ENCODE measurements at places on chromosomes 2 and 18. TPM values are rescaled to one million over a fixed set of nuclear protein-coding genes. Genes with fewer than 3 reads are reported as not detected.
A peak's percentile ranks its signal among the peaks of the same experiment; 100 is the strongest.

The IL1A gene
- total RNA-seq = not detected

The PIEZO2 gene
- total RNA-seq = 1.4 TPM

The KATNAL2 gene
- total RNA-seq = 7.0 TPM

The MEP1B gene
- 11.6 TPM for total RNA-seq

The RIT2 gene
- 0.44 TPM for total RNA-seq

The METTL8 gene
- 15.9 TPM for total RNA-seq

The VIL1 gene
- total RNA-seq = 194 TPM

The KCNG2 gene
- total RNA-seq = not detected

DNA sequence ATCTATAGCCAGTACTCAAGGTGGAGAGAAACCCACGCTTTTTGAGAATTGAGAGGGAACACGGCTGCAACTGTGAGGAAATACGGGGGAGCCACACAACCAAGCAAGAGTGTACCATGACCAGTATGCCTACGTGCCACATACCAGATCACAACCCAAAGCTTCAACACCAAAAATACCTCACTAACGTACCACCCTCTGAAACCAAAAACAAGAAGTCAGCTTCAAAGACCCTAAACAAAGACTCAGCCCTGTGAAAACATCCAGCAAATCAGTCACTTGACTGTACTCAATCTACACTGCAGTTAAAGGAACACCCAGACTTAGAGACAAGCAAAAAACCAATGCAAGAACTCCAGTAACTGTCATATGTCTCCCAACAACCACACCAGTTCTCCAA is 17.0 kb downstream of the RNU4ATAC start:
- DNase-seq = no peak

DNA sequence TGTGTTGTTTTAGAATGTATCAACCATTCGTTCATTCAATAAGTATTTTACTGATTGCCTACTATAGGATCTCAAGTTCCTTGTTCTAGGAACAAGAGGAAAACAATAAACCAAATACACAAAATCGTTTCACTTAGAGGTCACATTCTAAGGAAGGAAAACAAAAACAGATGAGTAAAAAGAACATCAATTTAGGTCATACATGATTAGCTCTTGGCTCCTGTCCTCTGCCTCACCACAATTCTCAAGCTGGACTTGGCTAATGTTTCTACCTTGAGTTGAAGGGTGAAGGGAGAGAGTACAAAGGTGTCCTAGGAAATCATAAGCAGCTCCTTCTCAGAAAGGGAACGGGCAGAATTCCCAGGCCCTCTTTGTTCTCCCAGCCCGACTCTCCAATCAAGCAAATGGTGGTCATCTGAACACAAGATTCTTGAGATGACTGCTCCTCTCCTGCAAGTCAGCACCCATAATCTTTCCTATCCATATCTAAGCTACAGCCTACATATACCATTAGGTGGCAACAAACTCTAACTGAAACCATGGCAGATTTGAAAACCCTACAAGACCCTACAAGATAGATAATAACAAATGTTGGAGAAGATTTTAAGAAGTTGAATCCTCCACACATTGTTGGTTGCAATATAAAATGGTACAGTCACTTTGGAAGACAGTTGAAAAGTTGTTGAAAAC is 76.0 kb downstream of the CBLN2 start:
- DNase-seq = no peak

GRCh38 chr2:112666761-112667122 is 21.0 kb downstream of the SLC20A1 start:
- DNase-seq = no peak

DNA sequence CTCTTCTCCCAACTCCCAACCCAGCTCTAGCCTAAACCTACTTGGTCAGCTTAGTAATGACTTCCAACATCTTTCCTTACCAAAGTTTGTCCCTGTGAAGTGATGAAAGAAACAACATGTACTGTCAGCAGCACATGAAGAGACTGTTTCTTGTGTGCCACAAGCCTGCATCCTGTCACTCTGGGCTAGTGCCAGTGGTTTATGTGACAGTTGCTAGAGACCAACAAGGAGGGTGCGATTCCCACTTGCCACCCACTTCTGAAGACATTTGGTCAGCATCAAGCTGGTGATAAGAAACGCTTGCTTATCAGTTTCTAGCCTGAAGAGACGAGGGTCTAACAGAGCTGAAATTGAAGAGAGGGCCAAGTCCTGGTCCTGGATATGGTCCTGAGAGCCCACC is 132.6 kb downstream of the COL4A4 start:
- no peak for DNase-seq

- DNase-seq = no peak
Measured at GRCh38 chr18:49904871-49905555, 91.7 kb upstream of the ACAA2 start.

DNA sequence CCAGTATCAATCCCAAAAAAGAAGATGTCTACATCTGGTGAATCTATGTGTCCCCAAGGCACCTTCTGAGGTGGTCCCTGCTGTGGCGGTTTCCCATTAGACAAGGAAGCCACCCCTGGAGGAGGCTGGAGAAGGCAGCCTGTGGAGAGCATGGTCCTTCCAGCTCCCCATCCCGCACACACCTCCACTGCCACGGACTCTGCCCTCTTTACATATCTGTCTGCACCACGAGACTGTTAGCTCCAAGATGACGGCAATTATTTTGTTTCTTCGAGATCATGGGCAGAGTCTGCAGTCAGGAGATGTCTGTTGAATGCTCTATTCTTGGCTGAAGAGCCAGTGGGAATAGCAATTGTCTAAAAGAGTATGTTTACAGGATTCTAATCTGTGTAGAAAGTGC is 132.0 kb downstream of the OSR1 start:
- DNase-seq = no peak

GRCh38 chr18:7322817-7323485 is 92.1 kb downstream of the LRRC30 start:
- no peak for DNase-seq

DNA sequence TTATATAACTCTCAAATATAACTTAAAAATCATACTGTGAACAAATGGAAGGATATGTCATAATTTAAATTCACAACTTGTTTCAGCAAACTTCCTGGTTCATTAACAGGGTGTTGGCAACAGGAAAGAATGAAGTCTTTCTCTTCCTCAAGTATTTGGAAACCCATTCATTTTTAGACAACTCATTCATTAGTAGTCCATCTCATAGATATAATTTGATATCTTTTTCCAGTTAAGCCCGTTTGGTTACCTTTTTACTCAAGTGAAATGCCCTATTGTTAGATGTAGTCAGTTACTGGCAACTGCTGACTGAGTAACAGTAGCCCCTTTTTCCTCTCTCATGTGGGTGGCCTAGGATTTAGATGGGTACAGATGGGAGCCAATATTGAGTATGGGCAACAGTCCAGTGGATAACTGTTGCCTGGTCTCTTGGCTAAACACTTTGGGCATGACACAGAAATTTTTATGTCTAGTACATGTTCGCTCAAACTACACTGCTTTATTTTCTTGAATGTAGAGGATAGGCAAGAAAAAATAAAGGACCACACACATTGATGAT is 4.6 kb upstream of the UGP2 start:
- DNase-seq = no peak

DNA sequence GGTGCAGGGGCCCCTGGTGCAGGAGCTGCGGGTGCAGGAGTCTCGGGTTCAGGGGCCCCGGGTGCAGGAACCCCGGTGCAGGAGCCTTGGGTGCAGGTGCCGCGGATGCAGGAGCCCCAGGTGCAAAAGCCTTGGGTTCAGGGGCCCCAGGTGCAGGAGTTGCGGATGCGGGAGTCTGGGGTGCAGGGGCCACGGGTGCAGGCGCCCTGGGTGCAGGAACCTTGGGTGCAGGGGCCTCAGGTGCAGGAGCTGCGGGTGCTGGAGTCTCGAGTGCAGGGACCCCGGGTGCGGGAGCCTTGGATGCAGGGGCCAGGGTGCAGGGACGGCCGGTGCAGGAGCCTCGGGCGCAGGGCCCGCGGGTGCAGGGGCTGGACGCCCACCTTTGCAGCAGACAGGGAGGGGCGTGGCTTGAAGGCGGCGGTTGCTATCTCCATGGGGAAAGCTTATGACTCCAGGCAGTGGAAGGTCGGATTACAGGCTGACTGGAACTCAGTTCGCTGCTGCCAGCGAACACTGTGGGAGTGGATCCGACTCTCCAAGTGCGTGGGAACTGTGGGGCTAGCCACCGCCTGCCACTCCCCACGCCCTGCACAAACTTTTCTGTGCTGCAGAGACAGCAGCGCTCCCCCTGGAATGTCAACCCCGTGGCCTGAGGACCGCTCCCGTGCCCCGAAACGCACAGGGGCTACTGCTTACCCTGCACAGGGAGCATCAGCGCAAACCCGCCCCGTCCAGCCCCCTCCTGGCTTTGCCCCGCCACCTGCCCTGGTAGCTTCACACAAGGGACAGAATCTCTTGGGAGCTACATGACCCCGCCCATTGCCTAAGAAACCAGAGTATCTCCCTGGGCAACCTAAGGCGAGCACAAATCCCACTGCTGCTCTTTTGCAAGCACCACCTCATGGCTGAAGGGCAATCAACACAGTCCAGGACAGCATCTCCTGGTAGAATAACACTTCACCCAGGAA is 40.3 kb downstream of the COPS9 start:
- DNase-seq = no peak

DNA sequence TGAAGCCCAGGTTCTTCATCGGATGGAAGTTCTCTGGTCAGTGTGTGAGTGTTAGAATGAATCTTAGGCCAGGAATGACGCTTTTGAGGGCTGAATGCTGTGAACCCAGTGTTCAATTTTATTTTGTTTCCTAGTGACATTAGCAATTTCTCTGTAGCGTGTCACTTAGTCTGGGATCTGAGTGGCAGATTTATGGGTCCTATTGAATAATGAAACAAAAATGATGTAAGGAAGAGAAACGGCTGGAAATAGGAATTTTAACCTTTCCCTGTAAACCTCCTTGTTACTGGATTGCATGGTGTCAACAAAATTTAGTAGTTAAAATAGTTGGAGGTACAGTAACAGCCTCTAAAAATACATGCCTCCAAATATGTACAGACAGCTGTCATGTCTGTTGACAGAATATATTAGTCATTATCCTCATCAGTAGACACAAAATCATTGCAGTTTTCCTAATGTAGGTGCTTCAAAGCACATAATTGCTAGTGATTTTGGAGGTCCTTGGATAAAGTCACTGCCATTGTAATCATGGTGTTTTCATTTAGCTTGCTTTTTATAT is 223.8 kb upstream of the SPRED2 start:
- DNase-seq = no peak

DNA sequence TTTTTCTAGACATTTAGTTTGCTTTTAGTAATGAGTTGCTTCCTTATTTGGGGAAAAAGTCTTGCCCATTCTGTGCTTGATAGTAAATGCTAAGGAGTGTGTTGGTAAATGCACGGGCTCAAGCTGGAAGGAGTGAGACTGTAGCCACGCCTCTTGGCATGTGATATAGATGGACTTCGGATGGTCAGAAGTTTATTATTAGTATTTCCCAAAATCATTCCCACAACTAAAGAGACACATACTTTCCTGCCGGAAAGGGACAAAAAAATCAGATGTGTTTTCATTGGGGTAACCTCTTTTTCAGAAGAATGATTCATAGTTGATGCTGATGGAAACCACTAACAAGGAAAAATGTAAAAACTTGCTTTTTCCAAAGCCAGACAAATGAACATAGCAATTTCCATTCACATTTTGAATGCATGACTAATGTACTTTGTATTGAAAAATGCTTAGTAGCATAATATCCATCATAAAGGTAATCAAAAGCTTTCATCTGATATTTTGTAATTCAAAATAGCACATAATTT is 133.2 kb downstream of the ZNF532 start:
- no peak for DNase-seq

GRCh38 chr2:3480352-3481010 is 38.9 kb downstream of the ADI1 start:
- peak; percentile 91 for DNase-seq

DNA sequence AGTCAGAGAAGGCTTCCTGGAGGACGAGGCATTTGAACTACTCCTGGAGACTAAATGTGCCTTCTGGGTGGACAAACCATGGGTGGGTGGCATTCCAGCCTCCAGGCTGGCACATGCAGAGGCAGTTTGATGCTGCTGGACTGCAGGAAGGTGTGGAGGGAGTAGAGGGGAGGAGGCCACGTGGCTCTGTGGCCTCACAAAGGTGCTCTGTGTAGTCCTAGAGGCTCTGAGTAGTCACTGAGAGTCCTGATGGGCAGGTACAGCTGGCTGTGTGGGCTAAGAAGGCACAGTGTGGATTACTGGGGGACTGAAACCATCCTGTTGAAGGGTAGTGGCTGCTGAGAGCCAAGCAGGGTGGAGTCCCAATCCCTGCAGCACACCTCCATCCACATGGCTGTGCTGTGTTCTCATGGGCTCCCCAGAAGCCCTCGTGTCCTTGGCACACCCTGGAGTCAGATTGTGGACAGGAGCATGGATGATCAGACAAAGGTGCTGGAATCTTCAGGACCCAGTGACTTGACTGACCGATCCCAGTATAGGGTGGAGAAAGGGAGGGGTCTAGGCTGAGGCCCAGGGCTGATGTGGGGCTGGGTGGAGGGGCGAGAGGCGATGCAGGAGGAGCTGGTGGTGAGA is 87.4 kb upstream of the HS6ST1 start:
- no peak for DNase-seq

- no peak for DNase-seq
Measured at GRCh38 chr2:240109386-240109785, 26.7 kb downstream of the COPS9 start.

GRCh38 chr18:77042583-77042982 is 90.0 kb downstream of the MBP start:
- DNase-seq = no peak

- no peak for DNase-seq
Measured at GRCh38 chr2:35538796-35539195, 816.8 kb upstream of the CRIM1 start.

Measured in mucosa of descending colon (tissue), 3 donors.